CD4-positive, alpha-beta T cell treated with Interleukin-6 for 4 hours (primary cell): ENCODE measurements at places on chromosomes 6 and 20.

DNA sequence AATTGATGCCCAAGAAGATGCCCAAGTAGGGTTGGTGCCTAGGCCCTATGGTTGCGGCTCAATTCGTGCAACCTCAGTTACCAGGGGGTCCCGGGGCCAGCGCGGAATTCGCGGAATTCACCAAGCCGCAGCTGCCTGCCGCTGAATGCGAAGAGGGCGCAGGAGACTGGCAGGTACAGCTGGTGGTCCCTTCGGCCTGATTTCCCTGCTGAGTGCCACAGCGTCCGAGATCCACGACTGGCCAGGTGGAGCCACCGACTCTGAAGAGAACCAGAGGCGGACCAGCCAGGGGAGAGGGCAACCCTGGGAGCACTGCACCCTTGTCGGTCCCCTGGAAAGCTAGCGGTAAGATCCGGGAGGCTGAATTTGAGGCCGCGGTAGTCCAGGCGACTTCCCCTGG is 6.8 kb upstream of the TFAP2D start:
- no peak for DNase-seq

DNA sequence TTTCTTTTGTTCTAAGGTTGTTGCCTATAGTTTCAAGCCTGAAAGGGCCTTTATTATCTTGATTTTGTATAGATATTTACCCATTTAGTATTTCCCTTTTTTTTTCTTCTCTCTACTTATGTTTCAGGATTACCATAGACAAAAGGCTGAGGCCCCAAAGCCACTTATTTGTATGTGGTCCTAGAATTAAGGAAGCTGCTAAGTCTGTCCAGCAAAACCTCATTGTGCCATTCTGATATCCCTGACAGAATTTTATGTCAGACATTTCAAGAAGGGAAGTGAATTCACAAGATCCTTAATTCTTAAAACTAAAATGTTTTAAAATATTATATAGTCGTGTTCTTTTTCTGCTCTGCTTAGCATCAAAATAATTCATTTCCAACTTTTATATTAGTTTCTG is 6.9 kb downstream of the HAO1 start:
- DNase-seq, result no peak

DNA sequence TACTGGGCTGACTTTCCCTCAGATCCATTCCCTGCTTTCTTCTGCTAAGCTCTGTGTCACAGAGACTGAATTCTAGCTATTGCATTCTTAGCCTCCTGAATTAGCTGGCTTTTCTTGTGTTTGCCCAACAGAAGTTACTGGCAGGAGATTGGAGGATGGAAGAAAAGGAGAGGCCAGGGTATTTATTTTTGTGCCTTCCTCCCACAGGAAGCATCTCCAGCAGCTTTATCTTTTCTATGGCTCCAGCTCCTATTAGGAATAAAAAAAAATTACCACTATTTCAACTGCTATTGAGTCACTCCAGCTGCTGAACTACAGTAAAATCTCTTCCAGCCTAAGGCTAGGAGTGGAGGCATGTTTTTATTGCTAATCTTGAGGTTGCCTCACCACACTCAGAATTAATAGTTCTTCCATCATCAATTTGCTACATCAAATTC is 492.4 kb downstream of the RFPL4B start:
- DNase-seq, result no peak

GRCh38 chr6:43093436-43094289 is 17.5 kb downstream of the PTK7 start:
- DNase-seq, result no peak

DNA sequence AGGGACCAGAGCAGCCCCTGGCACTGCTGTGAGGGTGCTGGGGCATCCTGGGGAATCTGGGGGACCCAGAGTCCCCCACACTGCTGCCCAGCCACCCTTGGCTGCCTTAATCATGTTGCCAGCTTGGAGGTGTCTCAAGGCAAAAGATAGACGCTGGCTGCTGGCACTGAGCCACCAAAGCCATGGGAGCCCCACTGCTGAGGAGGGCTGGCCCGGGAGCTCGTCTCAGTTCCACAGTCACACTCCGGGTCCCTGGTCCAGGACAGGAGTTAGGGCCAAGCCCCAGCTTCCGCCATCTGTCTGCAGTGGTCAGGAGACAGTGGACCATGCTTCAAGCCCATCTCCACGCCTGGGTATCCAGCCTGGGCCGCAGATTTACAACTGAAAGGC is 41.0 kb upstream of the HMGA1 start:
- DNase-seq, result no peak

GRCh38 chr20:61123751-61124368 is 128.2 kb upstream of the CDH4 start:
- DNase-seq, result no peak

GRCh38 chr20:40470445-40471260 is 218.4 kb downstream of the MAFB start:
- DNase-seq, result no peak

- no peak for DNase-seq
Observed at GRCh38 chr6:4589295-4589694, 186.9 kb upstream of the CDYL start.

GRCh38 chr6:4948781-4949450 is 54.9 kb downstream of the RPP40 start:
- no peak for DNase-seq

GRCh38 chr6:89559487-89559886 is 79.1 kb downstream of the LYRM2 start:
- no peak for DNase-seq

- DNase-seq, result no peak
Observed at GRCh38 chr6:135586844-135587243, 89.3 kb upstream of the AHI1 start.

DNA sequence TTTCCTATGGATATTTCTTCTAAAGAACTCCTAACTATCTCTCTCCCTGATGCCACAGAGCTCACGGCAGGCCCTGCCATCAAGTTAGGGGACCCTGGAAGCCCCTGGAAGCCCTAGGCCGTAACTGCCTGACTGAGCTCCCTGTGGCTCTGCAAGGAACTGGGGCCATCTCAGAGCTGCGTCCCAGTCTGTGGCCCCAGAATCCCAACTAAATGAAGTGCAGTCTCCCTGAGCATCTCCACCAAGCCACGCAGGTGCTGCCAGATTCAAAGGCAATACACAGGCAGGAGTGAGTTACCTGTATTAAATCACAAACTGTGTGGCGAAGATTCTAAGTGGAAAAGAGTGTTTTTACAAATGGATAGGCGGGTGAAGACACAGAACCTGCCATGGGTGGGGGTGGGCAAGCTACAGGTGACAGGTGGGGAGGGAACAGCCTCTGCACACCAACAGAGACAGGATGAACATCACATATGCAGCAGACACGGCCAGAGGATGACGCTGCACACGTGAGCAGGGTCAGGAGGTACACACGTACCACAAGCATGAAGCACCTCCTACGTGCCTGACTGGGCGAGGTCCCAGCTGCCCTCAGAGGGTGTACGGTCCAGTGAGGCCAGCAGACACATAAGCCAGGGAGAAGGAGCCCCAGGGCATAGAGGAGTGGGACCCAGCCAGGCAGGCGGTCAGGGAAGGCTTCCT is 358.5 kb downstream of the ZFAND3 start:
- DNase-seq, result no peak

- no peak for DNase-seq
Observed at GRCh38 chr6:7154341-7155139, 46.8 kb downstream of the RREB1 start.

DNA sequence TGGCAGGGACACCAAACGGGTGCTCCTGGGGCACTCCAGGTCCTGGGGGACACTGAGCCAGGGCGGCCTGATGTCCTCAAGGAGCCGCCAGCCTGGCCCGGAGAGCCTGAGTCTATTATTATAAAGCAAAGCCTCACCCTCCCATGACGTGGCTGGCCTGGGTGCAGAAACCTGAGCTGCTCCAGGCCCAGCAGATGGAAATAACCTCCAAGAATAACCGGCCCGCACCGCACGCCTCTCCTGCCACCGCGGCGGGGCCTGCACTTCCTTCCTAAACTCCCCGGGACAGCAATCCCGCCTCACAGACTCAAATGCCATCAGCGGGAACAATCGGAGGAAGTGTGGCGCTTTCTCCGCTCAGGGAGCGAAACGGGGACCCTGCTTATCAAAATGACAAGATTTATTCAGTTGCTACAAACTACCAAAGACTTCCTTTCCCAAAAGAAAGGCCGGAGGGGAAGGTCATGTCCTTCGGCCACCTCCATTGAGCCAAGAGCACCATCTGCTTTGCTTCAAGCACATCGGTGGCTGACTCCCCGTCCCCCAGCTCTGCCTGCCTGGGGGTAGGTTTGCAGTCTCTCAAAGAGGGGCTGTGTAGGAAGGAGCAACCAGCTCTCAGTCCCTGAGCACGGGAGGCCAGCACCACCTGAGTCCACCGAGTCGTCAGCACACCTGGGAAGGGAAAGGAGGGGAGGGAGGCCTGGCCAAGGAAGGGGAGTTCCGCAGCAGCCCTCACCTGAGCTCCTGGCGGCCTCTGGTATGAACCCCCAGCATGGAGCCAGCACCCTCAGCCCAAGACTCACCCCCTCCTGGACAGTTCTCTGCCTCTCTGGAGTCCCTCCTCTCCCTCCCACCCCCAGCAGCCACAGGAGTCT is 78.6 kb upstream of the QKI start:
- DNase-seq, result no peak

- no peak for DNase-seq
Observed at GRCh38 chr20:1377984-1378734, 14.7 kb downstream of the FKBP1A start.

DNA sequence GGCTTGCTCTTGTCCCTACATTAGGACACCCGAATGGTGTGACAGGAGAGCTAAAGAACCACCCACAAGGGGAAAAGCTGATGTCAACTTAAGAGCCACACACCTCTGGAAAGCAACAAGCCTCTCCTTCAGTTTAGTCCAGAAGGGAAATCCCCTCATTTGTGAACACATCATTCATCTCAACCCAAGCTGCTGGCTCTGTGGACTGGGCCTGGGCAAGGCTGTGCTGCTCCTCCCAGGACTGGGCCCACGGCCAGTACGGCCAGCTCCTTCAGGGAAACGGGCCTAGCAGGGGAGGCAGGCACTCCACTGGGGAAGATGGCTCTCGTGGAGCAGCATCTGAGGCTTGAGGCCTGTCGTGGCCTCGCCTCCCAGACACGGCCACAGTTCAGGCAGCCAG is 12.8 kb upstream of the SLC4A11 start:
- no peak for DNase-seq

DNA sequence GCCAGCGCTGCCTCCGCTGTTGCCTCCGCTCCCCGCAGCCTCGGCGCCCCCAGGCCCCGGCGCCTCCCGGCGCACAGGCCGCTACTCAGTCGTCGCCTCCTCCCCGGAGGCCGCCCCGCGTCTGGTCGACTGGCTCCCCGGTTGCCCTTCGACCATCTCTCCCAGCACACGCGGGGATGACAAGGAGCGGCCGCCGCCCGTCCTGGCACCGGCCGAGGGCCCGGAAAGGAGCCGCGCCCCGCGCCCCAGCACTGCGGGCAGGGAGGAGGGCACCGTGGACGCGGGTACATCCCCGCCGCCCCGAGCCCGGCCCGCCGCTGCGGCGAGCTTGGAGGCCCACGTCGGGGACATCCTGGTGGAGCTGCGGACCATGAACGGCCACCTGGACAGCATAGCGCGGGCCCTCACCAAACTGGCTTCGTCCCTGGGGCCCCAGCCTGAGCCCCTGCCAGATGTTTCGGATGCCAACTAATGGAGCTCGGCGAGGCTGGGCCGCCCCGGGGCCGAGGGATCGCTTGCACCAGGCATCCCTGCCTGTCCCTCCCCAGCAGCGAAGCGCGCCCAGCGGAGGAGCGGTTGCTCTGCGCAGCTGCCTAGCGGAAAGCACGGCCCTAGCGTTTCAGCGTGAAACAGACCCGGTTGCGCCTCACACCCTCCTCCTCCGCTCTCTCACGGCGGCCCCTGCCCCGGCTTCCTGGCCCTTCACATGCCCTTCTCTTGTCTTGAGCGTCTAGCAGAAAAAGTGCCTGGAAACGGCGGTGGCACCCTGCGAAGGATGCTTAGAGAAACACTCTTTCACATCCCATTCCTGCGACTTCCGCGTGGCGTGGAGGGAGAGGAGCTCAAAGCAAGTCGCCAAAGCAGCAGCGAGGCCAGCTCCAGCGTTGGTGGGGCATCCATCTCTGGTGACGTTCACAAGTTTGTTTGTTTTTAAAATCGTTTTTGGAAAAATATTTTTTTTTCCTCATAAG is 285.8 kb upstream of the SUPT3H start:
- peak; percentile 61 for DNase-seq

DNA sequence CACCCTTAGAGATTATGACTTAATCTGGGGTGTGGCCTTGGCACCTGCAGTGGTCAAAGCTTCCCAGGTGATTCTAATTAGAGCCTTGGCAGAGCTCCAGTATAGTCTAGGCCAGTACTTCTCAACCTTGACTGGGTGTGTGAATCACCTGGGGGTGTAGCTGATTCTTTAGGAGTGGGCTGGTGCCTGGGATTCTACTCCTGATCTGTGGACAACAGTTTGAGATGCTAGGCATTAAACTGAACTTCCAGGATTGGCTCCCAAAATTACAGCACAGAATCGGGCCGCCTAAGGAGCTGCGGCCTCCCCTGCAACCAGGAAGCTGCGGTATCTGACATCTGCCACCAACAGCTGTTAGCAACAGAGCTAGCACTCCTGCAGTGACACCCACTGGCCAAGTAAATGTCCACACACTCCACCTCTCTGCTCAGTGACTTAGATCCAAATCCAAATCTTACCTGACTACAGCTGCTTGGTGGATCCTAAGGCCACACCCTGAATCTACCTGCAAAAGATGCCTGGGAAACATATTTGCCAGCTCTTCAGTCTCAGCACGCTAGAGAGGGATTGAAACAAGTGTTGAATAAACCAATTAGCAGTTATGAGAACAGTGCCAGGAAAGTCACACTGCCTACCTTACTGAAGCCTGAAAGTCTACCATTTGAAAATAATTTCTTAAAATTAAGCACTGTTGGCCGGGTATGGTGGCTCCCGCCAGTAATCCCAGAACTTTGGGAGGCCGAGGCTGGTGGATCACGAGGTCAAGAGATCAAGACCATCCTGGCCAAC is 126.7 kb downstream of the UNC5CL start:
- no peak for DNase-seq

- DNase-seq, result no peak
Observed at GRCh38 chr20:32385541-32385940, 27.4 kb downstream of the ASXL1 start.

DNA sequence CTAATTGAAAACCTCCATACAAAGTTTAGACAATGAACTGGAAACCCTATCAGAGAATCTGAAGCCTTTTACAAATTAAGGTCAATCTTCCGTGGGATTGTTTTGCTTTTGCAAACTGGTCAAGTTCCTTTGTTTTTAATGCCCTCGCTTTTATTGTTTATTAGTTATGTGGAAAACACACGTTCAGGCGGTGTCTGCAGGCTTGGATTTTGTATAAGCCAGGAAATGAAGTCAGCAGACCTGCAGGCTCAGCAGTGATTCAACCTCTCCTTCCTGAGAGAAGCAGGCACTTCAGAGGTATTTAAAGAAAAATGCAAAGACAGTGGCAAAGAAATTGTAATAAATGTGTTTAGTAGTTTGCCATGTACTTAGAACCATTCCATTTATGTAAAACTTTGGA is 103.4 kb upstream of the PDE10A start:
- no peak for DNase-seq

DNA sequence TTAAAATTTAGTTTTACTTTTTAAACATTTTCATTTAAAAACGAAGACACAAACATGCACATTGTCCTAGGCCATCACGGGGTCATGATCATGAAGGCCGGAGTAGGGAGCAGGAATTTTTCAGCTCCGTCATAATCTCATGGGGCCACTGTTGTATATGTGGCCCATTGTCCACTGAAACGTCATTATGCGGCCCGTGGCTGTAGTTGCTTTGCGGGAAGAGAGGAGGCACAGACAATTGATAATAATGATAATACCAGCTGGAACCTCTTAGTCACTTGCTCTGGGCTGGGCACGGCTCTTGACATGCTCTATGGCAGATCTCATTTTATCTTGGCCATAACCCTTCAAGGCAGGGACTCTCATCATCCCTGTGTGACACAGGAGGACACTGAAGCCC is 56.5 kb upstream of the FNDC1 start:
- no peak for DNase-seq
